ENCODE measurements at places on chromosomes 11 and 22.

DNA sequence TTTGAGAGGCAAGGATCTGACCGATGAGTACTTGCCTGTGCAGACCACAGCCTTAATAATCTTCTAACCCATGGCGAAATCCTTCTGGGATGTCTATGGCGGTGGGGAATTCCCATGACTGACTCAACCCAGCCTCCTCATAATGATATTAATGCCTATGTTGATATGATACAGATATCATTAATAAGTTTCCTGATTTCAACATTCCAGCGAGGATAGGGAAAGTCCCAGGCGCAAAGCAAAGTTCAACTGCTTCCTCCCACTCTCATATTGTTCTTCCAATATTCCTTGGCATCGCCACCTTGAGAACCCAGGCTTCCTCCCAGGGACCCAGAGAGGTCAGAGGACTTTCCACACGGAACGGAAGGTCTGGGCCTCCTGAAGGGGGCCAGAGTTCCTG, 110.3 kb upstream of the TMEM45B start:
- no peak for DNase-seq

GRCh38 chr11:23789200-23789853, 707.5 kb upstream of the LUZP2 start:
- no peak for DNase-seq

GRCh38 chr11:57675176-57675941, 7.4 kb downstream of the ZDHHC5 start:
- DNase-seq = no peak

DNA sequence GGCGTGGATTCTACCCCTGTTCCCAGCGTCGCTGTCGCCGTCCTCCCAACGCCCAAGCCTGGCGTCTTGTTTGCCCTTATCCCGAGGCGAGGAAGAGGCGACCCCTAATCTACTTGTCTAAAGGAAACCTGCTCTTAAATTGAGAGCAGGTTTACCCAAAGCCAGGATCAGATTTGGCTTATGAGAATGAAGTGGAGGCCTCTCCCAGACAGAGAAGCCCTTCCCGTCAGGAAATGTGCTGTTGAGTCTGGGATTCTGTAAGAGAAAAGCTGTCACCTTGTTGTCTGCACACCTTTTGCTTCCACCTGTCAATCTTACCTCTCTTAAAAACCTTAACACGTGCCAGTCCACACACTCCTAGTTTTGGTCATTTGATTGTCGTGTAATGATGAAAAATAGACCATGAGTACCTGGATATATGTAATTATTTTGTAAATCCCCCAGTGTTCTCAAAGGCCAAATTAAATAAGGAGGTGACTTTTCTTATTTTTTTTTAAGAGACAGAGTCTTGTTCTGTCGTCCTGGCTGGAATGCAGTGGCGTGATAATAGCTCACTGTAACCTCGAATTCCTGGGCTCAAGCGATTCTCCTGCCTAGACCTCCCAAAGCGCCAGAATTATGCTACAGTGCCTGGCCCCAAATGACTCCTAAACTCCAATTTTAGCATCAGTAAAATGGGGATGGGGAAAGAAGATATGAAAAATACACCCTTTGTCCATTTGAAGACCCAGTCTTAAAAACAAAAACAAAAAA, 627 bp downstream of the GTF2H1 start:
- no peak for DNase-seq

DNA sequence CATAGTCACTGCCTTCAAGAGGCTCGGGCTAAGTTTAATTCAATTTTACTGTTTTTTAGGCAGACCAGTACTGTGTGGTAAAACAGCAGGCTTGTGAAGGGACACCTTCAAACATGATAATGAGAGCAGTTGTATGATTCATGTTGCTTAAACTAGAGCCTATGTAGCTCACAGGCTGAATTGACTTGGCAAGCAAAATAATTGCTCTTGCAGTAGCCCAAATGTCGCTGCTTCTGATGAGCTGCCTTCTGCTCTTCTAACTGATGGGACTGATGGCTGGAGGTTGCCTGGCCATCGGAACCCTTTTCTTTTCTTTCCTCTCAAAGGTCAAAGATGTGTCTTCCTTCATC, 137.6 kb downstream of the MAML2 start:
- DNase-seq = no peak

DNA sequence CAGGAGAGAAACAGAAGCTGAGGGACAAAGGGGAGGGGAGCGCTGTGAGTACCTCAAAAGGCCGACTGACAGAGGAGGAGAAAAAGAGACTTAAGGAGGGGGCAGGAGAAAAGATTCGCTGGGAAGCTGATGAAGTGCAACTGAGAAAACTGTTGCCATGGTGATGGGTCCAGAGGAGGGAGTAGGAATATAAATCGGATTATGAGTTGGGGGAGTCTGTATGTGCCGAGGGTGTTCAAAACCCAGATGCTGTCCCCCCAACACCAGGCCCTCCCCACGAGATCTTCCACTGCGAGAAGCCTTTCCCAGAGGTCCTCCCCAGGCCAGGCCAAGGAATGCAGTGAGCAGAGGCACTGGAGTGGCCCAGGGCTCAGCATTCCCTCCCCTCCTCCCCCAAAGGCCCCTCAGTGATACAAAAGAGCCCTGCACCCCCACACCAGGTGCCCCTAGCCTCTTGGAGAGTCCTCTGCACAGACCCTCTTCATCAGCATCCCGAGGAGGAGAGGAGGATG, 13.7 kb upstream of the BCL9L start:
- DNase-seq = no peak

GRCh38 chr11:71250523-71251150, 1.7 kb downstream of the SHANK2 start:
- DNase-seq = no peak

DNA sequence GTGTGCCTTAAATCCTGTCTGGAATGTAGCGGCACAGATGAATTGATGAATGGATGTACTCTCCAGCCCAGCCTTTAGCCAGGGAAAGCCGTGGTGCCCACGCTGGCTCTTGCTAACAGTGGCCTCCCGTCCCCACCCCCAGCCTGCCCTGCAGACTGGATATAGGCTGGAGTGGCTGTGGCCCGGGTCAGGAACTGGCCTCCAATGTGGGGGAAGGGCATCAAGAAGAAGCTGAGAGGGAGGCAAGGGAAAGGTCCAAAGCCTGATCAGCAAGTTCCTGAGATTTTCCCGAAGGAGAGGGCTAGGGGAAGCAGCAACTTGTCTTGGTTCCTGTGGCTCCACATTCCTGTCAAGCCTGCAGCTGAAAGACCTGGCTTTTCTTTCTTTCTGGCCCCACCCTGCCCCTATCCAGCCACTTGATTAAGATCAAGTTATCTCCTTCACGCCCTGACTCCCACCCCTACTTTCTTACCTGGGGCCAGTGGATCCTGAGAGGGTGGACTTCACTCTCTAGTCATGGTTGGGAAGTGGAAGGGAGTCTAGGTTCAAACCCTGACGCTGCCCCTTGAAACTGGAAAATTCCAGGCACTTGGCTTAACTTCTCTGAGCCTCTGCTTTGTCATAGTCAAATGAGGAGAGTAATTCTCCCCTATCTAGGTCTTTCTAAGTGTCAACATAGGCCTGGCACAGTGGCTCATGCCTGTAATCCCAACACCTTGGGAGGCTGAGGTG, 11.0 kb upstream of the MICALL1 start:
- no peak for DNase-seq

- no peak for DNase-seq
Measured at GRCh38 chr22:26617271-26618199, at the start of gene CRYBB1. Gene CRYBB1 (minus strand): TSS chr22:26618027. CDS start chr22:26616319, 1,708 bp downstream.

DNA sequence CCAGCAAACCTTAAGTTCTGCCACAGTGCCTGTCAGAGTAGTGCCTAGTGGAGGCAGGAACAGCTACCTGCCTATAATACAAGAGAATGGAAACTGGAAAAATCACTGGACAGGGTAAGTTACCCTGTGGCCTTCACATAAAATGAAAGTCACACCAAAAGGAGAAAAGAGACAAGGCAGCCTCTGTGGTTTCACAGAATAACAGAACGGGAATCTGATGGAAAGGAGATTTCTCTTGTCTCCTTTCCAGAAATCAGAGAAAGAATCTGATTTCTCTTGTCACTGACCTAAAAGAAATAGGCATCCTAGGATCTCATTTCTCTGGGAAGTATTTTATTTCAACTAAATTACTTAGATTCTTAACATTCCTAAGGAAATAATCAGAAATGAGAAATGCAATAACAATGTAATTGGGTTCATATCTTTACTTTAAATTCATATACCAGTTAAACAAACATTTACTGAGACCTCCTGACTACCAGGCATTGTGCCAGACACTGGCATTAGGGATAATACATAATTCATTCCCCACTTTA, 41.6 kb downstream of the PRCP start:
- DNase-seq = no peak

- no peak for DNase-seq
Measured at GRCh38 chr11:67530282-67530592, 7.0 kb upstream of the CABP2 start.

- DNase-seq = no peak
Measured at GRCh38 chr11:123742724-123743120, 1.3 kb upstream of the ZNF202 start.

- DNase-seq = no peak
Measured at GRCh38 chr22:38228873-38229740, 27.3 kb downstream of the MAFF start.

GRCh38 chr11:62399878-62400266, 19.0 kb upstream of the SCGB1A1 start:
- no peak for DNase-seq

DNA sequence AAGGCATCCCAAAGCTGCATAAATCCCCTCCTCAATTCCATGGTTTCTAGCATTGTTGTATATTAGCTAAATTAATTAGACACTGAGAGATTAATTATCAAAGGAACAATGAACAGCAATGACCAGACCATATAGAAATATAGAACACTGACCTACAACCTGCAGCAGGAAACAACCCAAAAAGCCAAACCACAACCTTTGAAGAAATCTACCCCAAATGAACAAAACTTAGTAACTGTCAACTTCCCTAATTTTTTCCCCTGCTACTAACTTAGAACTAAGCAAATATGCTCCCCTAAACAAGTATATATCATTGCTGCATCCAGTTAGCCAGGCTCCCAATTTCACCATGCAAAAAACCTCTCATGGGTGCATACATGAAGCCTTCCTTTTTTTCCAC, 268.0 kb upstream of the ANO3 start:
- no peak for DNase-seq

GRCh38 chr22:35301372-35301874, 1.7 kb downstream of the TOM1 start:
- no peak for DNase-seq

- DNase-seq = no peak
Measured at GRCh38 chr11:118856314-118856713, 27.4 kb upstream of the CXCR5 start.

DNA sequence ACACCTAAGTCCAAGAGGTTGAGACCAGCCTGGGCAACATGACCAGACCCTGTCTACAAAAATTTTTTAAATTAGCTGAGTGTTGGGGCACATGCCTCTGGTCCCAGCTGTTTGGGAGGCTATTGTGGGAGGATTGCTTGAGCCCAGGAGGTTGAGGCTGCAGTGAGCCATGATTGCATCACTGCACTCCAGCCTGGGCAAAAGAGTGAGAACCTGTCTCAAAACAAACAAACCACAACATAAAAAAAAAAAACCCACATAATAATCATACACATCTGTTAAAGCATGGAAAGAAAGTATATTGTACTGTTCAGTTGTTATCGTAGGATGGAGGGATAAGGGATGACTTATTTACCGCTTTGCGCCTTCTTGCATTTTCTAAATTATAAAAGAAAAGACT, 35.9 kb upstream of the GRK2 start:
- no peak for DNase-seq

GRCh38 chr11:22584976-22585375, 40.6 kb downstream of the FANCF start:
- no peak for DNase-seq

- no peak for DNase-seq
Measured at GRCh38 chr22:45008186-45008681, 1.6 kb downstream of the PHF21B start.
